AML-193 (cell line): ENCODE measurements at places on chromosomes 2 and 18.
A peak's percentile ranks its signal among the peaks of the same experiment; 100 is the strongest.

DNA sequence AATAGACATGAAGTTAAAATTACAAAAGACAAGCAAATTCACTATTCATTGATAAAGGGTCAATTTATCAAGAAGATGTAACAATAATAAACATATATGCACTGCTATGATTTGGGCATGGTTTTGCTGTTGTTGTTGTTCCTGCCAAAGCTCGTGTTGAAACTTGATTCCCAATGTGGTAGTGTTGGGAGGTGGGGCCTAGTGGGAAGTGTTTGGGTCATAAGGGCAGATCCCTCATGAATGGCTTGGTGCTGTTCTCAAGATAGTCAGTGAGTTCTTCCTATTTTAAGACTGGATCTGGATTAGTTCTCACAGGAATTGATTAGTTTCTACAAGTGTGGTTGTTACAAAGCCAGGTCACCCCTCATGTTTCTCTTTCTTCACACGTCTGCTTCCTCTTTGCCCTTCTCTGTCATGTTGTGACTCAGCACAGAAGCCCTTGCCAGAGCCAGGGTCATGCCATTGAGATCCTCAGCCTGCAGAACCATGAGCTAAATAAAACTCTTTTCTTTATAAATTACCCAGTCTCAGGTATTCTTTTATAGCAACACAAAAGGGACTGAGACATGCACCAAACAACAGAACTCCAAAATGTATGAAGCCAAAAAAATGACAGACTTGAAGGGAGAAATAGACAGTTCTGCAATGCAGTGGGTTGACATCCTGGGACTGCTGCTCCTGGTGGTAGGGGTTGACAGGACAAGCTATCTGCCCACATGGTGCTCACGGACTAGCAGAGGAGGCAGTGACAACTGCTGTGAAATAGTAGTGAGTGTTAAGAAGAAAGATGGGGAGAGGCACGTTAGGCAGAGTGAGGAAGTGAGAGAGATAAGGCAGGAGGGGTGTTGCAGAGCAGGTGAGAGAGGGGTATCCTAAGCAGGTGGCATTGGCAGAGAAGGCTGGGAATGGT, 18.6 kb upstream of the SKA1 start:
- peak; percentile 79 for DNase-seq

DNA sequence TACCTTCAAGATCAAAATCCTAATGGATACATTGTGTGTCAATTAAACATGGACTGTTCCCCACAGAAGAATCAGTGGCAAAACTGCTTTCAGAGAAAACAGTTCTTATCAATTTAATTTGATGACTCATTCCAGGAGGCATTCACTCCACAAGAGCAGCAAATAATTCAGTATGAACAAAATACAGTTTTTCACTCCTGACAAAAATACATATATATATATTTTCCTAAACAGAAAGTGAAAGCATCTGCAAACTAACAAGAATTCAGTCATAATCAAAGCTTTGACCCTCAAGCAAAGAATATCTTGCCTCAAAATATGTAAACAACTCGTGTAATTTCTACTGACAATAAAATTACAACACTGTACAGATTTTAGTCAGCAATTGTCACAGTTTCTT, 685.1 kb upstream of the SLC8A1 start:
- no peak for DNase-seq

DNA sequence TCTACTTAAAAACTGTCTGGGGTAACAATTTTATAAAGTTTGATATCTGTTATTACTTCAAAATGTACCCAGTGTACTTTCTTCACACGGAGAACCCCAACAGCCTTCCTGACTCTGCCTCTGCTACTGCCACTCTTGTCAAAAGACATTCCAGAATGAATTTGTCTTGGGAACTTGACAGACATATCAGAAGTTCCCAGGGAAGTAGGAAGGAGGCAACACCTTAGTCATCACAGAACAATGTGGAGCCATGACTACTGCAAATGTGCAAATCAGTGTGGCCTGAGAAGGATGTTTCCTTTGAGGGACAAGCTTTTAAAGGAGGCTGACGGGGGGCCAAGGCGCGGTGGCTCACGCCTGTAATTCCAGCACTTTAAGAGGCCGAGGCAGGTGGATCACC, 133.8 kb upstream of the RNF152 start:
- no peak for DNase-seq

DNA sequence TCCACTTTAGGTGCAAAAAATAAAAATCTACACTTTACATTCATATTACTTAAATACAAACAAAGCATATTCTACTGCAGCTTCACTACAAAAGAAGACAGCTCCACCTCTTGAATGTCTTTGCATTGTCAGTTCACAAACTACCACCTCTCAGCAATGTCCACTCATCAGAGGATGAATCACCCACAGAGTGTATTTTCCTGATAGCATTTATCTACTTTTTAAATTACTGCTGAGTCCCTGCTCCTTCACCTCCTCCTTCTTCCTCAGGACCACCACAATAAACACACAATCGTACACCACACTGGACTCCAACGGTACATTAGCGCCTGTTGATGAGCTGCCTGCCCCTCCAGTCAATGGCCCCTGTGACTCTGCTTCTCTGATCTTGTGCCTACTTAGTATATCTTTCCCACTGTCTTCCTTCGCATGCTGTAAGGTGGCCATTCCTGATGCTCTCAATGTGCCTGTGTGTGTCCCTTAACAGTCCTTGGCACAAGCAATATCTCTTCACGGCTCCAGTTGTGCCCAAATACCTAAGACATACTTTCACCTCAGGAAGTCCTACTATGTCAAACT, 120.9 kb downstream of the DHRS9 start:
- DNase-seq, result no peak

DNA sequence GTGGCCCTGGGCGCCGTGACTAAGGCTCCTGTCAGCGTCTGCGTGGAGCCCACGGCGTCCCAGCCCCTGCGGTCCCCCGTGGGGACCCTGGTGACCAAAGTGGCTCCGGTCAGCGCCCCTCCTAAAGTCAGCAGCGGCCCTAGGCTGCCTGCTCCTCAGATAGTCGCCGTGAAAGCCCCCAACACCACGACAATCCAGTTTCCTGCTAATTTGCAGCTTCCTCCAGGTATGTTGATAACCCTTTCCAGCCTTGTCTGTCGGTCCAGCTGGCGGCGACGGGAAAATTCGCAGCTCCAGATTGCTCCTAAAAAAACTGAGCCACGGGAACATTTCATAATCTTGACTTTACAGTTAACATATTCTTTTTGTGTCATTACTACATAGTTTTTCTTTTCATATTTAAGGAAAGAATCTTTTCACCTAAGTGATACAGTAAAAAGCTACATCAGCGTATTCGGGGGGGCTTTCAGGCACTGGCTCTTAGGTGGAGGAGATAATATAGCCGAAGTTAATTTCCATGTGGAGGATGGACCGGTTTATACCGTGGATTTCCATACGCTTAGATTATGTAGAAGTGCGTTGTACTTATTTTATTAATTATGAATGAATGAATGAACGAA, 916 bp downstream of the TAF4B start:
- no peak for DNase-seq

DNA sequence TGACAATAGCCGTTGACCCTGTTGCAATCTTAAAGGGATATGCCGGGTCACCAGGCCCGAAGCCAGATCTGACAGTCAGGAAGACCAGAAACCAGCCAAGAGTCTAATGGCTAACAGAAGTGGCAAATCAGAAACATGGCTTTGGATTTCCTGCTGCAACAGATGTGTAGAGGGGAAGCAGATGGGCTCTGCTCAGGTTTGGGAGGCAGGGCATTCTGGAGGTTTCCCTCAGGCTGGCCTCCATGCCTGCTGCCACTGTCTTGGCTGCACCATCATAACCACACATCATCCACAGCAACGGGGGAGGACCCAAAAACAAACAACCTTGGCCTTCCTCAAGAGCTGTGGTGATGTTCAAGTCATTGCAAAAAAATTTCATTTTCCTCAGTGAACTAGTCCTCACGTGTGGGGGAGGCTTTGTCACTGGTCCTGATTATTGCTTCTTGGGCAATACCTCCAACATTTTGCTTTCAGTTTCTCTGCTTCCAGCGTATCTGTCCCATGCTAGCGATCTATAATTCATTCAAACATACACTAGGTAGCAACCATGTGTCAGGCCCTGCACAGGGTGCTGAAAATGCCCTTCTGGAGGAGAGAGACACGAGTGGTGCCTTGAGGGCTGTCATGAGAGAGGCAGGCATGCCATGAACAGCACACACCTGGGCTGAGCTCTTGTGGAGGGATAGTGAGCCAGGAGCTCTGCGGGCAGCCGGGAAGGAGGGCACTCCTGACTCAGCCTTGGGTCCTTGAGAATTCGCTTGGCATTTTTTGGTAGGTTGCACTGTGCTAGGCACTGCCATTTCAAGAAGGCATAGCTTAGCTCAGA, 48.2 kb upstream of the LGALSL start:
- DNase-seq, result no peak

GRCh38 chr2:168490015-168490874, 34.2 kb downstream of the CERS6 start:
- DNase-seq, result peak; percentile 77

DNA sequence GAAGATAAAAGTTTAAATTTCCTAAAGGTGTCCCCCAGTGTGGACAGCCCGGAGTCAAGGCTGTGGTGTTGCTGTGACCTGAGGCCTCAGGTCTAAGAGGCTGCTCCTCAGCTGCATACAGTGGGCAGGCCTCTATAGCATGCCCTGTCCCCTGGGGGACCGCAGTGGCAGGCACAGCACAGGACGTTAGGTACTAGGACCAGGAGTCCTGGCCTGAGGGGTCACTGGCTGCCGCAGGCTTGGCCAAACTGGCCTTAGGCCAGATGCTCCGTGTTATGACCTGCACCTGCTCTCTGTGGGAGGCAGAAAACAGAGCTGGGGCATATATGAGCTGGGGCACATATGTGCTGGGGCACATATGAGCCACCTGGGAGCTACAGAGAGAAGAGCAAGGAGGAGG, 21.2 kb upstream of the MAL start:
- no peak for DNase-seq
